ENCODE measurements at places on chromosomes 11 and 22.

GRCh38 chr11:48081151-48082010 is 101.0 kb downstream of the PTPRJ start:
- no peak for DNase-seq

GRCh38 chr11:45079075-45079444 is 67.4 kb upstream of the PRDM11 start:
- DNase-seq: no peak

- DNase-seq: no peak
Observed at GRCh38 chr22:32539631-32540421, 65.2 kb downstream of the FBXO7 start.

- DNase-seq: no peak
Observed at GRCh38 chr11:27060816-27061460, 20.3 kb downstream of the BBOX1 start.

GRCh38 chr11:117314840-117315239 is 1.2 kb downstream of the BACE1 start:
- DNase-seq: peak; percentile 62

DNA sequence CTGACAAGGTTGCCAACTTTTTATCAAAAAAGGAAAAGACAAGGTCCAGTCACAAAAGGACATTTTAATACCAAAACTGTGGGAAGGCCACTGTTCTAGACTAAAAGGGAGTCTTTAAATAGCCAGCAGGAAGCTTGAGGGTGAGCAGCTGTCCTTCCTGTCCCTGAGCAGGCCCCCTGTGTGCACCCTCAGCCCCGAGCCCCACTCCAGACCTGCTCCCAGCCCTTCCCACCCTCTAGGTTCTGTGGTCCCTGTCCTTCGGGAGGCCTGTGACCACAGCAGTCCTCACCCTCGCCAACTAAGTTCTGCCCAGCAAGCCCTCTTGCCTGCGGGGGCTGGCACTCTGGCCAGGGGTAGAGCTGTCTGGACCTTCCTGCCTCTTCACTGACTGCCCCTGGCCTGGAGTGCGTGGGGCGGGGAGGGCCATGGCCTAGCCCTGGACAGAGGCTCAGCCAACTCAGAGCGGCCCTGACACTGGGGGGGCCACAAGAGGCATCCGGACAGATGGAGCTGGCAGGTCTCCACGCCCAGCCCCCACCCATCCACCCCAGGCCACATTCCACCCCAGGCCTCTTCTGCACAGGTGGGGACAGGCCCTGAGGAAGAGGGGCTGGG is 1.6 kb upstream of the PLXNB2 start:
- no peak for DNase-seq

GRCh38 chr11:132644520-132645239 is 887.6 kb downstream of the OPCML start:
- DNase-seq: peak; percentile 10

- DNase-seq: no peak
Observed at GRCh38 chr22:48923165-48923865, 904.4 kb downstream of the BRD1 start.

DNA sequence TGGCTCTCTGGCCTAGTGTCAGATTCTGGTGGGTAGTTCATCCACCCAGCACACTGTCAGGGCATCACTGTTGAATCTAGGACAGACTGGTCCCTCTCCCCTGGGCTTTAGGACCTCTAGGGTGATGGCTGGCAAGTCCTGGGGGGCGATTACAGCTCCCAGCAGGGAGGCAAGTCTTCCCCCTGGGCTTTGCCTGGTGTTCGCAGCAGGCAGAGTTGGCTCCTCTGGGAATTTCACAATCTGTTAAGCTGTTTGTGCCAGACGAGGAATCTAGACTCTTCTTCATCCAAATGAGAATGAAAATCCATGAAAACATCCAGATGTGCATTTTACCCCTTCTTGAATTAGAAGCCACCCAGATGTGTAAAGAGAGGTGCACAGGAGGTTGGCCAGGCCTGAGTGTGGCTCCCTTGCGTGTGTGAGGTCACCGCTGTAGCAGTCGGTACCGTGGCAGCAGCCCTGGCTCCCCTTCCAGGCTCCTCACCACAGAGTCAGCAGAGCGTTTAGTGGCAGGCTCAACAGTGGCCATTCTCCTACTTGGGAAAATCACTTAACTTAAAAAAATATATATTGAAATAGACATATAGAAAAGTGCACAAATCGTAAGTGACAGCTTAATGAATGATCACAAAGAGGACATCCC is 99.9 kb upstream of the TBCEL start:
- no peak for DNase-seq

DNA sequence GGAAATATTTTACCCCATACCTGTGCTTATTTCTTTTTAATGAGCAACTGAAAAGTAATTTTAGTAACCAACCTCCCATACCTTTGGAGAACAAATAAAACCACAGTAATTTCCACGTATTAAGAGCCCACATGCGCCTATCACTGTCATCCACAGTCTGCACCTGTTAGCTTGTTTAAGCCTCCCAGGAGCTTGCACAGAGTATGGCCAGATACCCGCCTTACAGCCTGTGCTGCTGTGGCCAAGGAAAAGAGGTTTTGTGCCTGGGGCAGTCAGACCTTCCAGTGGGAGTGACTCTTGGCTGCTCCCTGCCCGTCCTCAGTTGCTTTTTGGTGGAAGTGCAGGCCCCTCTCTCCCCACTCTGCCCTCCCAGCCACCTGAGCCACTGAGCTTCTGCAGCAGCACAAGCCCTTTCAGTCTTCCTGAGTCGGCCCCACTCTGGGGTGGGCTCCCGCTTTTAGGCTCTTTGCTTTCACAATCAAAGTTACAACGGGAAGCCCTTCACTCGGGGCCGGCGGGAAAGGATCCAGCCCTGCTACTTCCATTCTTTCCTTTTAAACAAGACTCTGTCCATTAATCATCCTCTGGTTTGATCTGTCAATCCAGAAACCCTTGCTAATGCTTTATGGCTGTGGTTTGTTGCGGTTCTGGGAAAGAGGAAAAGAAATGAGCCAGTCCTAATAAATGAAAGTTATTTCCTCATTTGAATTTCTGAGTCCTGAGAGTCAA is 308.8 kb downstream of the TBC1D22A start:
- DNase-seq: no peak

DNA sequence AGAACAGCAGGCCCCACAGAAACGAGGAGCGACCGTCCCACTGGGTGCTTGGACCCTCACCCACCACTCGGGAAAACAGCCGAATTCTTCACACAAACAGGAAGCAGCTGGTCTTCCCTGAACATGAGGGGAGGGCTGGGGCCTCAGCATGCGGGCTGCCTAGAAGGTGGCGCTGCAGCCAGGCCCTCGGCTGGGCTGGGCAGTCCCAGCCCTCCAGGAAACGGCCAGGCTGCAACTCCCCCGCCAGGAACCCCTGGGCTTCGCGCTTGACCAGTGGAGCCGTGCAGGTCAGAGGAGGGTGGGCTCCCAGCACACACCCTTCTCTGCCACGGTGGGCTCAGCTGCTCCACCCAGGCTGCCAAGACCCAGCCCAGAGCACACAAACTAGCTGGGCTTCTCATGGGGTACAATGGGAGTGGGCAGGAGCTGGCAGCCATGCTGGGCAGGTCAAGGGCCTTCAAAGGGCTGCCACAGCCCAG is 29.6 kb downstream of the IGF2 start:
- DNase-seq: peak; percentile 51

- DNase-seq: no peak
Observed at GRCh38 chr11:67027483-67027930, 4.6 kb downstream of the SYT12 start.

GRCh38 chr11:19419808-19420207 is 179.1 kb upstream of the E2F8 start:
- DNase-seq: no peak

DNA sequence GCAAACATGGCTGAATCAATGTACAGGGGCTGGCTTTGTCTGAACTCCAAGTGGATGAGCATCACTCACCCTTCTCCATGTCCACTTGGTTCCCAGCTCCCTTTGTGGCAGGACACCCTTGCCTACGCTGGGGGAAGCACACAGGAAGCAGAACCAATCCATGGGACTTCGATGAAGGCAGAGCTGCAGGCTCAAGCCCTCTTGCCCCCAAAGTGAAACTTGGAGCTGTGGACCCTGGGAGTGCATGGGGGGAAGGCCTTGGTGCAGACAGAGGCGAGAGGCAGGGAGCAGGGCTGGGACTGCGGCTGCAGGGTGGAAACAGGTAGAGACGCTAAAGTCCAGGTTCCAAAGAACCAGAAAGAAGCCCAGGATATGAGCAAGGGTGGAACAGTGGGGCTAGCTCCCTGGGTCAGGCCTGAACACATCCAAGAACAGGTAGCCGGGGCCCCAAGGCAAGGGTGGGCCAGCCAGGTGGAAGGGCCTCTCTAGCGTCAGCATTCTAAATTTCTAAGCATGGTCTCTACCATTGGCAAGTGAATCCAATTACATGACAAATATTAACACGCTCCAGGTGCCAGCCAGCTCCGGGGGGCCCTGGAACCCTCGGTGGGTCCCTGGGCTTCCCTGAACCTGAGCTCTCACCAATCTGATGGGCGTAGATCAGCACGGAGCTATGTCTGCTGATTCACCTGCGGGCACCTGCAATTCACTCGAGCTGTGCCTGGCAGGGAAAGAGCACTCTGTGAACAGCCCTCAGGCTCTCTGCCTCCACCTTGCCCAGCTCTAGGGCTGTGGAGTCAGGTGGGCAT is 532.8 kb downstream of the BRD1 start:
- DNase-seq: no peak

GRCh38 chr11:86138958-86139357 is 70.1 kb upstream of the PICALM start:
- DNase-seq: no peak

DNA sequence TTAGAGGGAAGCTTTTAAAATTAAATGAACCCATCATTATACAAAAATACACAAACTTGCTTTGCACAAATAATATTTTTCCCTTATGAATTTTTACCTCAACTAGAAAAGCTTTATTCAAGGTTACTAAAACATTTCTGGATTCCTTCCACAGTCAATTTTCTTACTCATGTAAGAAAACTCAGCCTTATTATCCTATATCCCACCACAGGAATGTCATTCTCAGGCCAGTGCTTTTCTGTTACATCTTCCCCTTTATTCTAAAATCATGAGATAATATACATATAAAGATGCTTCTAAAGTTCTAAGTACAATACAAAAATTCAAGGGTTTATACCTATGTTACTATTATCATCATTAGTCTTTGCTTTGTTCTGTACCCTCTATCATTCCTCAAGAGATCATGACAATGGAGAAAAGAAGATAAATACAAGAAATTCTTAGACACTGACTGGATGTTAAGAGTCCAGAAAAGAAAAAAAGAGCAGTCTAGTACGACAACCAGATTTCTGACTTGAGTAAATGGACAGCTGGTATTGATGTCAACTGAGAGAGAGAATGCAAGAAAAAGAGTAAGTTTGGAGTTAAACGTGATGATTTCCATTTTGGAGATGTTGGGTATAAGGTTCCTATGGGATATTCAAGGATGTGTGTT is 60.3 kb downstream of the MTMR2 start:
- DNase-seq: no peak

- DNase-seq: no peak
Observed at GRCh38 chr11:72512956-72513355, 78.6 kb upstream of the CLPB start.

- no peak for DNase-seq
Observed at GRCh38 chr11:100876815-100877520, 189.9 kb downstream of the ARHGAP42 start.

DNA sequence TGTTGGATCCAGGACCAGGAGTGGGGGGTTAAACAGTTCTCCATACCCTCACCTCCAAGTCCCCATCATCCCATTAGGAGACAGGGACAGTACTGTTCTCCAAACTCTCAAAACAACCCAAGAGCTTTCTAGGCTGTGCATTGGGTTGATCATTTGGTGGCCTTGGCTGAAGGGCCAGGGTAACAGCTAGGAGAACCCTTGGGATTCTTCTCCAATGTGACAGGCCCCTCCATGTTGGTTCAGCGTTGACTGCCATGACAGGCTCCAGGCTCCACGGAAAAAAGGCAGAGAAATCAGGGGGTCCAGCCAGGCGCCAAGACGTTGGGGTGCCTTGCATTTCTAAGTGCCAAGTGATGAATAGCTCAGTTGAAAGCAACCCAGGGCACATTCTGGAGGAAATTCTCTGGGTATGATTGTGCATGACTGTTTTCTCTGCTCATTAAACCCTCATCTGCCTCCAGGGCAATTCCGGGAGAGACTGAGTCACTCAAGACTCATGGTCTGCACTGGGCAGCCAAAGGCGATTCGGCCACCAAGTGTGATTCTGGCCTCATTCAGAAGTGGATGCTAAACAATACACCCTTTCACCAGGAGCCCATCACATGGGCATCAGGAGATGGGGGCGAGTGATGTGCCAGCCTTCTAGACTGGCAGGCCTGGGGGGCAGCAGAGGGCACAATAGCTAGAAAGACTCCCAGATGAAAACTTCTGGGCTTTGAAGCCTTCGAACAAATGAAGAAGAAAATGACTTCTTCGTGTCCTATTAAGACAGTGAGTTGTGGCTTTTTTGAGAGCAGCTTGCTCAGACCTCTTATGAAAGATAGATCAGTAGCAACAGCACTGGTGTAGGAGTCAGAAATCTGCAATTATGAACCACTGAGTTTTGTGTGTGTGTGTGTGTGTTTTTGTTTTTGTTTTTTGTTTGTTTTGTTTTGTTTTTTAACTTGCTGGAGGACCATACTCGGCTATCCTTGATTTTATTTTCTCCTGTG is 27.7 kb downstream of the CD44 start:
- DNase-seq: no peak

GRCh38 chr11:69680688-69681087 is 5.5 kb upstream of the LTO1 start:
- no peak for DNase-seq

DNA sequence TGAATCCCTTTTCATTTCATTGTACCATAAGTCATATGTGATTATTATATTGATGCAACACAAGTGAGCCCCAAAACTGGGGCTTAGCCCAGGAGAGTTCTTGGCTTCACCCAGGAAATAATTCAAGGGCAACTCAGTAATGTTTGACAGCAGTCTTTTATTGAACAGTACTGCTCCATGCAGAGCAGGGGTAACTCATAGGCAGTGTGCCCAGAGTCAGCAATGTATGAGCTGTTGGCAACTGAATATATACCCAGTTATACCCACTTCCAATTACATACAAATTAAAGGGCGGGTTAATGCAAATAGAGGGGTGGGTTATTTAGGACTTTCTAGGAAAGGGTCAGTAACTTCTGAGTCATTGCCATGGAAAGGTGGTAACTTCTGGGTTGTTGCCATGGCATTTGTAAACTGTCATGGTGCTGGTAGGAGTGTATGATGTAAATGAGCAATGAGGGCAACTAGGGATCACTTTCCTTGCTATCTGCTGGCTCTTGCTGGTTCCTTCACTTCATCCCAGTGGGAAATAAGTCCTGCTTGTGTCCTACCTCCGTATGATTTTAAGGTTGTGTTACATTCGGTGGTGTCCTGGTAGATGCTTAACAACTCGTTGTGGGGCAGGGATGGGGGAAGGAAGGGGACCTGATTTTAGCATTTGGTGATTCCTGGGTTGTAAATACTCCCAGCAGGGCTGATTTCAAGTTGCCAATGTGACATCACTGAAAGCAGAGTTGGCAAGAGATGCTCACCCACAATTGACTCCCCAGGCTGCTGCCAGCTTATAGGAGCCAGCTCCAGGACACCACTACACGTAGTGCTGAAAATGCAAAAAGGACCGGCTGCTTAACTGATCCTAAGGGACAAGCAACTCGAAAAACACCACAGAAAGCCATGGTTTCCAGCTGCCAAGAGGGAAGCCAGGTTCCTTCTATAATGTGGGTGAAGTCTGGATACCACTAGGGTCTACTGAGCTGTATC is 70.1 kb downstream of the SYT9 start:
- DNase-seq: no peak
